Endothelial cell of umbilical vein (primary cell): ENCODE measurements at places on chromosomes 6 and 20. TPM values are rescaled to one million over a fixed set of nuclear protein-coding genes. Genes with fewer than 3 reads are reported as not detected.

KIF3B gene
- total RNA-seq: 25.1 and 26.3 TPM in 2 replicates

NKAIN4 gene
- not detected in 2 replicates for total RNA-seq

GRCh38 chr20:24786646-24787045, 162.4 kb upstream of the CST7 start:
- H3K27ac ChIP-seq: no peak overlapping the region
- H3K4me1 ChIP-seq: no peaks in the 10 kb centered on the region
- no peak for DNase-seq
- no peaks in the 10 kb centered on the region for H3K27me3 ChIP-seq

TRIM31 gene
- not detected in 2 replicates for total RNA-seq

FABP7 gene
- total RNA-seq: not detected in 2 replicates

- no peaks in the 10 kb centered on the region for H3K36me3 ChIP-seq
- DNase-seq: no peak
- no peaks in the 10 kb centered on the region for H3K27me3 ChIP-seq
- no peak overlapping the region for H3K4me3 ChIP-seq
Observed at GRCh38 chr6:3423439-3424184, 33.2 kb downstream of the SLC22A23 start.

DNA sequence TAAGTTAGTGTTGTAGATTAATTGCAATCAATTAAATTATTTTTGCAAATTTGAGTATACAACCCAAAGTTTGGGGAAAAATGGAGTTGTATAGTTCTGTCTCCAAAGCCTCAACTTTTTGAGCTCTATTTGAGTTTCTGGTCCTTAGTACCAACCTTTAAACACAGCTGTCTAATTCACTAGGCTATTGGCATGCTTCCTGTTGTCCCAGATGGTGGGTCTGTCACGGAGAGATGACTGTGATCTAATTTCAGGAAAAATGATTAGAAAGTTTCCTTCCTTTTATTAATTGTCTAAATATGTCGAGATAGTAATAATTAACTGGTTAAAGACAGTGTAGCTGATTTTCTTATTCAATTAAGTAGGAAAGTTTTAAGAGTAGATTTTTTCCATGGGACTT, 109.6 kb downstream of the SCAF8 start:
- no peak overlapping the region for H3K27ac ChIP-seq
- H3K27me3 ChIP-seq: no peaks in the 10 kb centered on the region
- DNase-seq: peak; percentile 76
- H3K4me3 ChIP-seq: no peak overlapping the region
- peaks cover 24% of the 10 kb centered on the region for H3K4me1 ChIP-seq

EPHA7 gene
- 0.09 TPM in 1 of 2 replicates, not detected in the other for total RNA-seq

GRCh38 chr20:42274986-42275385, 656.8 kb upstream of the CHD6 start:
- H3K27me3 ChIP-seq: no peaks in the 10 kb centered on the region
- no peak for DNase-seq
- no peak overlapping the region for H3K27ac ChIP-seq

- H3K36me3 ChIP-seq: no peaks in the 10 kb centered on the region
- no peak for DNase-seq
- no peaks in the 10 kb centered on the region for H3K4me1 ChIP-seq
- H3K27ac ChIP-seq: no peak overlapping the region
Observed at GRCh38 chr6:148173548-148173947, 169.1 kb upstream of the SASH1 start.

SYTL3 gene
- total RNA-seq: 0.74 and 0.77 TPM in 2 replicates
